ENCODE measurements at places on chromosomes 11 and 22.

DNA sequence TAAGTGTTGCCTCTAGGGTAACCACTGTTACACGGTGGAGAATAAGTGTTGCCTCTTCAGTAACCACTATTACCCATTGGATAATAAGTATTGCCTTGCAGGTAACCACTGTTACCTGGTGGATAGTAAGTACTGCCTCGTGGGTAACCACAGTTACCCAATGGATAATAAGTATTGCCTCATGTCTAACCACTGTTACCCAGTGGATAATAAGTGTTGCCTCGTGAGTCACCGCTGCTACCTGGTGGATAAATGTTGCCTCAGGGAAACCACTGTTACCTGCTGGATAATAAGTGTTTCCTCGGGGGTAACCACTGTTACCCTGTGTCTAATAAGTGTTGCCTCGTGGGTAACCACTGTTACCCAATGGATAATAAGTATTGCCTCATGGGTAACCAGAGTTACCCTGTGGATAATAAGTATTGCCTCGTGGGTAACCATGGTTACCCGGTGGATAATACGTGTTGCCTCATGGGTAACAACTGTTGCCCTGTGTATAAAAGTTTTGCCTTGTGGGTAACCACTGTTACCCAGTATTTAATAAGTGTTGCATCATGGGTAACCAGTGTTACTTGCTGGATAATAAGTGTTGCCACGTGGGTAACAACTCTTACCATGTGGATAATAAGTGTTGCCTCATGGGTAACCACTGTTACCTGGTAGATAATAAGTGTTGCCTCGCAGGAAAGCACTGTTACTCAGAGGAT, 12.3 kb upstream of the NXPE4 start:
- no peak for DNase-seq

- DNase-seq, result no peak
Observed at GRCh38 chr11:92523611-92524010, 299.0 kb downstream of the FAT3 start.

DNA sequence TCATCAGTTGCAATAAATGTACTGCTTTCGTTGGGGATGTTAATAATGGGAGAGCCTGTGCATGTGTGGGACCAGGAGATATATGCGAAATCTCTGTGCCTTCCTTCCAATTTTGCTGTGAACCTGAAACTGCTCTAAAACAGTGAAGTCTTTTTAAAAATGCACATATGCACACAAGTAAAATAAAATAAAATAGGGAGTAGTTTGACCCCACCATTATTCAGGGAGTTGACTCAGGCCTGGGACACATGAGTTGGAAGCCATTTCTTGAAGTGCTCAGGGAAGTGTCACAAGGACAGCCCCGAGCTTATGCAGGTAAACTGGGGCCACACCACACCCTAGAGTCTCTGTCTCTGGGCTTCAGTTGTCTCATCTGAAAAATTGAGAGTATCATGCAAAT, 183.1 kb upstream of the POU2AF2 start:
- DNase-seq, result no peak

GRCh38 chr11:117300773-117301172, 9.6 kb downstream of the BACE1-AS start:
- DNase-seq, result no peak

- DNase-seq, result no peak
Observed at GRCh38 chr11:19753451-19754106, 40.9 kb downstream of the NAV2 start.

DNA sequence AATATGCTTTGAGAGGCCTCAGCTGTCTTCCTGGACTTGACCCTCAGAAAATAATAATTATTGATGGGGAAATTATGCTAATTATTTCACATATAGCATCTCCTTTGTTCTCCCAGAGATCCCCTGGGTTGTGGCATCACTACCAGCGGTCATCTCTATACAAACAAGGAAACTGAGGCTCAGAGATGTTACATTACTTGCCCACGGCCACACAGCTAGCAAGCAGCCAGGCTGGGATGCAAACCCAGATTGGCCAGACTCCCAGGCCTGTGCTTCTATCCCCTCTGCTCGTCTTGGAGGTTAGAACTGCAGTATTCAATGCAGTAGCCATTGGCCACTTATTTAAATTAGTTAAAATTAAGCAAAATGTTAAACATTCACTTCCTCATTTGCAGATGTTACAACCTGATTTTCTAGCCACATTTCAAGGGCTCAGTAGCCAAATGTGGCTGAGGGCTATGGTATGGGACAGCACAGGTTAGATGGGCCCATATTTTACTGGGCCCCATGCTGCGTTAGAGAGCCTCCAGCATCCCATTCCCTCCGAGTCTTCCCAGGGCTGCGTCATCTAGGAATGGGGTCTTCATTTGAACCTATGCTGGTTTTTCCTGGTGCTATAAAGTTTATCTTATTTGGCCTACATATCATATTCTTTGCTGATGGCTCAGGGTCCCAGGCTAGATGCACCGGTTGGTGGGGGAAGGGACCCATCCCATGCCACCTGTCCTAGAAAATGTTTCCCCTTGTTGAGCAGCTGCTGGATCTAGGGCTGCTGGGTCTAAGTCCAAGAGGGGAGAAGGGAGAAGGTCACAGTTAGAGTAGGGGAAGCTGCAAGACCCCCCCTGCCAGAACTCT, 2.2 kb downstream of the SLC35C1 start:
- no peak for DNase-seq

GRCh38 chr11:67160045-67160444, 41.0 kb downstream of the KDM2A start:
- no peak for DNase-seq

DNA sequence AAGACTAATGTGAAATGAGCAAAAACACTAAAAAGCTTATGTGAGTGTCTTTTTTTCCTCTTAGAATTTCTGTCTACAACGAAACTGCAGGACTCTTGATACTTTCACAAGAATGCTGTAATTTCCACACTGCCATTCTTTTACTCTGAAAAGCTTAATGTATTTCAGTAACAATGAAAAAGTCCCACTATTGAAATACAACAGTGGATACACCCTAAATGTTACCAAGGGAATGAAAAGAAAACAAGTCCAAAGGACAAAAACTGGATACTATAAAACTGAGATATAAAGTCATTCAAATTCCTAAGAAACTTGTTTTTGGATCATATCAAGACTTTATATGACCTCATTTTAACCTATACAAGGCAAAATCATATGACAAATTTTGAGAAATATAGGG, 77.4 kb downstream of the SOX6 start:
- no peak for DNase-seq

GRCh38 chr11:70404244-70404643, 5.9 kb downstream of the CTTN start:
- DNase-seq, result no peak

DNA sequence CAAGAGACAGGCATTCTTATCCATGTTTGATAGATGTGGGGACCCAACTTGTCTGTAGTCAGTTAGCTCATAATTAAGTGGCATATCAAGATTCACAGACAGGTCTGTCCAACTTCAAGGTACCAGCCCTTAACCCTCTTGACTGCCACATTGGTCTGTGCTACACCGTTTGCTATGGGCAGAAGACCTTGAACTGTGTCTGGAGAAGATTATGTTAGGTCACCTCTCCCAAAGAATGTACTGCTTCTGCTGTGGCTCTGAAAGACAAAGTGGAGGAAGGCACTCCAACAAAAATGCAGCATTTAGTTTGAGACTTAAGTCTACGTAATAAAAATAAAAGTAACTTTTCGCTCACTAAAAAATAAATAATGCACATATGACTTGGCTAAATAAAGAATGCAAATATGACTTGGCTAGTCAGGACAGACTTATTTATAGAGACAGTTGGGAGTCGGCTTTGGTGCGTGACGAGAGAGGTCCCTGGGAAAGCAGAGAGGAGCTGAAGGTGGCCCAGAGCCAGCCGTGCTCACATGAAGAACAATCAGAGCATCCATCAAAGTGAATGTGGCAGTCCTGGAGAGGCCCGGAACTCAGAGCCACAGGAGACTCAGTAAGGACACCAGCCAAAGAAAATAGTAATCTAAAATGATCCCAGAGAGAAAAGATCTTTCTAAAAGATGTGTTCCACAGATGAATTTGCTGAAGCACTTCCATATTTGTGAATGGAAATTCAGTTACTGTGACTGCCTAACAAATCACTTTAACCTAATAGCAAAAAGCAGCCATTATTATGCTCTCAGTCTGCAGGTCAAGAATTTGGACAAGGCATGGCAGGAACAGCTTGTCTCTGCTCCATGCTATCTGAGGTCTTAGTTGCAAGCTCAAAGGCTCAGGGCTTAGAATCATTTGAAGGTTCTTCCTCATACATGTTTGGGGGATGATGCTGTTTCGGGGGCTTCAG, 35.0 kb downstream of the CWC15 start:
- DNase-seq, result no peak

DNA sequence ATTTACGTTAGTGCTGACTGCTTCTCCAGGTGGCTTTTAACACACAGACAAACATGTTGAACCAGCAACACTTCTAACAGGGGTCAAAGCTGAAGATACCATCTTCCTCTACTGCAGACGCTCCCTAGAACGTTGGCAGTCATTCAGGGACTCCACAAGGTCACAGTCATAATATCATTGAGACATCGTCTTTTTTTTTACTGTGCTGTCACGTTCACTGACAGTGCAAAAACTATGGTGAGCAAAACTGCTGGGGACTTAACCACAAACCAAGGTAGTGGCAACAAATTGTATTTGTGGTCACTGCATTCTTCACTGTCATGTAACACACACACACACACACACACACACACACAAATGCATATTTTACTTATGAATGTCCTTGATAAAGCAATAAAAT, 244.9 kb downstream of the CASP12 start:
- DNase-seq, result no peak

DNA sequence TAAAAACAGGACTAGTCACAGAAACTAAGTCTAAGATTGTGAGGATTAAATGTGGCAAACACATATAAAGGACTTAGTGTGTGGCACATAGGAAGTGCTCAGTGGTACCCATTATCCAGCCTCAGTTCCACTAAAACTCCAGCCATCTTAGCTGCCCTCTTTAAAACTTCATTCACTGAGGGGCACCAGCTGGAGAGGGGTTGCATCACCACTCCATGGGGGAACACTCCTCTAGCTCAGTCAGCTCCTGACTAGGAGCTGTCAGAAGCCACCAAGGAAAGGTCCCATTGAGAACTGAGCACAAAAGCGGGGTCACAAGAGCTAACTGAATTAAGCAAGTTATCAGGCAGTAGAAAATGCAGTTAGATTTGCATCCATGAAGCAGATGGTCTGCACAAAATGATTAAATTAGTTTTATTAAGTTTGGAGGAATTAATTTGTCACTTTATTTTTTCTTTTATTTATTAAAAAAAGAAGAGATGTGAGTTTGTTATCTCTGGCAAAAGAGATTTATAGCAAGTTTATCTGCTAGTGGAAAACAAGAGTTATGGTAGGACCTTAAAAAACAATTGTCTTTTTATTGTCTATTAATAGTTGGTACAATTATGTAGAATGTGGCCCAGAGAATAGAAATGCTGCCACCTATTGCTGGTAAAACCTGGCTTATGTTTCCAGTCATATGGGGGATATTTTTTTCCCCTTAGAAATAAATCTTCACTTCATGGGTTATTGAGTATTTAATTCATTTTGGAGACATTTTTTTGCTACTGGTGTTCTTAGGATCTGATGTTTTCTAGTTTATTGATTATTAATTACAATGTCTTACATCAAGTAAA, 95.7 kb downstream of the NAV2 start:
- DNase-seq, result no peak

- DNase-seq, result no peak
Observed at GRCh38 chr11:115272925-115273324, 231.3 kb downstream of the CADM1 start.

DNA sequence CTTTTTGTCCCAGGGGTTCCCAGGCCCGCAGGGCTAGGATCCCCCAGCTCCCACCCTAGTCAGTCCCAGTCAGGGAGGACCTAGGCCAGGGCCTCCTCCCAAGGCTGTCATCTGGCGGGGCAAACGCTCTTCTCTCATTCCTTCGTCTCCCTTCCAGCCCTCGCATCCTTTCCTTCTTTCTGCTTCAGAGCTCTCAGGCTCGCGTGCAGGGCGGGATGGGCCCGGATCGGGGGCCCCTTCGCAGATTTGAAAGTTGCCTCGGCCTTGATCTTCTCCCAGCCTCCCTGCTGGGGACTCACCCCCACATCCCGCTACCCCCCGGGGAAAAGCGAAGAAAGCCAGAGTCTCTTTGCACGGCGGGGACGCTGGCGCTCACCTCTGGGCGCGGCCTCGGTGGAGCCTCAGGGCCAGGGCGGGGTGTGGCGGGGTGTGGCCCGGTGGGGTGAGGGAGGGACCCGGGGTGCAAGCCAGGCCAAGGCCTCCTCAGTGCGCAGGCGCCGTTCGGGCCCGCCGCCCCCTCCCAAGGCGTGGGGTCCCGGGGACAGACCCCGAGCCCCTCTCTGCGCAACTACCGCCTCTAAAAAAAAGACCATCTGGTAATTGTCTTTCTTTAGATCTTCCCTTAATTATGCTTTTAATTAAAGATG, 14.8 kb upstream of the PAX6 start:
- DNase-seq, result no peak

- no peak for DNase-seq
Observed at GRCh38 chr11:14882196-14882595, 9.8 kb downstream of the CYP2R1 start.

- peak; percentile 77 for DNase-seq
Observed at GRCh38 chr11:34243600-34244464, 114.0 kb downstream of the ABTB2 start.

GRCh38 chr22:36244522-36245391, 5.4 kb upstream of the APOL2 start:
- DNase-seq, result no peak

- DNase-seq, result no peak
Observed at GRCh38 chr11:124717786-124718651, 21.7 kb upstream of the NRGN start.

GRCh38 chr11:68987211-68987610, 6.4 kb upstream of the MRGPRD start:
- no peak for DNase-seq

DNA sequence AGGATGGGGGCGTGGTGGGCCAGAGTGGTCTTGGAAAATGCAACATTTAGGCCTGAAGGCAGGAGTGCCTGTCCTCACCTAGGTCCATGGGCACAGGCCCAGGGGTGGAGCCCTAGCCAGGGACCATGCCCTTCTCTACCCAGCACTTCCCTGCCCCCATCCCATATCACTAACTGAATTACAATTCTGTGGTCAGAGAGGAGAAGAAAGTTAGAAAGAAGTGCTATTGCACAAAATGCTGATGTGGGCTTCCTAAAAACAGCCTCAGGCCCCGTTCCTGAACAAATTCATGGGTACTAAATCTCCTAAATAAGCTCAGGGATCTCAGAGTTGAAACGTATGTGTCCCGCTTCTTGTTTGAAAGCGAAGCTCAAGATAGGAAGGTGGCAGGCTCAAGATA, 3.5 kb upstream of the ASRGL1 start:
- no peak for DNase-seq

GRCh38 chr11:26204101-26204500, 127.8 kb upstream of the ANO3 start:
- DNase-seq, result no peak

GRCh38 chr11:86160541-86161149, 83.9 kb upstream of the EED start:
- no peak for DNase-seq

DNA sequence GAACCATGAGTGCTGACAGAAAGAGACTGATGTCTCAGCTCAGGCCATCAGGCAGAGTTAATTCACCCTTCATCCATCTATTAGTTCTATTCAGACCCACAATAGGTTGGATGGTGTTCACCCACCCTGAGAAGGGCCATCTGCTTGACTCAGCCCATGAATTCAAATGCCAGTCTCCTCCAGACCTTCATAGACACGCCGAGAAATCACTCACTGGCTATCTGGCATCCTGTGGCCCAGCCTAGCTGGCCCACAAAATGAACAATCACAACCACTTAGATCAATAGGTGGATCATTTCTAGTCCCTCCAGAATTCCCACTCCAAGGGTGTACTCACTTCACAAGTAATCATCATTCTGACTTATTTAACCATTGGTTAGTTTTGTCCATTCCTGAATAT, 58.2 kb downstream of the MYEOV start:
- DNase-seq, result no peak
